GM03348 (cell line): ENCODE measurements at places on chromosomes 6 and 20.

DNA sequence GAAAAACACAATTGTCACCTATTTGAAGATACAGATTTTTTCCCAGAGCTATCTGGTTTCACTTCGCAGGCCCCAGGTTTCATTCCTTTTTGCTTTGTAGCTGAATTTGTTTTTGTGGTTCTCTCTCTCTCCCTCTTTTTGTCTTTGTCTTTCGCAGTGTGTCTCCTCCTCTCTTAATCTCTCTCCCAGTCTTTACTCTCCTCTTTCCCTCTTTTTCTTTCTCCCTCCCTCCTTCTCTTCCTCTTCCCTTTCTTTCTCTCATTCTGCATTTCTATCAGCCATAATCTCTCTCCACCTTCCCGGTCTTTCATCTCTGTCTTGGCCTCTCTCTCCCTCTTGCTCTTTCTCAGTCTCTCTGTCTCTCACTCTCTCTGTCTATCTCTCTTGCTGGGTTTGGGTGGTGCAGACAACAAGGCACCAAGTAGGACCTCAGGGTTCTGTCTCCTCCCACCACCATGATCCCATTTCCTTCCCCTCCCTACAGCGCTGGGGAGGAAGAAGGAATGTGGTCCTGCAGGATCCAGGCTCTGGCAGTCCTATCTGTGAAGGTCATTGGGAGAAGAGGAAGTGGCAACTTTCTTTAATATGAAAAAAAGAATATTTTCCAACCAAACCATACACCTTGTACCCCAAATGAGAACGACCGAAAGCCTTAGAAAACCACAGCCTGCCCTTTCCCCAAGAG is 63.2 kb downstream of the BANF2 start:
- no peak for DNase-seq

GRCh38 chr20:42053350-42053749 is 435.2 kb upstream of the CHD6 start:
- no peak for DNase-seq

GRCh38 chr6:22068561-22069305 is 228.1 kb downstream of the PRL start:
- no peak for DNase-seq

GRCh38 chr6:1363729-1364572 is 25.4 kb upstream of the FOXF2 start:
- DNase-seq: peak; percentile 50

- no peak for DNase-seq
Measured at GRCh38 chr6:34090529-34090928, 55.4 kb downstream of the GRM4 start.
